ENCODE measurements at places on chromosomes 1 and 21.

- DNase-seq = no peak
Measured at GRCh38 chr1:60923389-60924087, 158.8 kb upstream of the NFIA start.

- no peak for DNase-seq
Measured at GRCh38 chr1:117710710-117711109, 104.9 kb downstream of the TENT5C start.

DNA sequence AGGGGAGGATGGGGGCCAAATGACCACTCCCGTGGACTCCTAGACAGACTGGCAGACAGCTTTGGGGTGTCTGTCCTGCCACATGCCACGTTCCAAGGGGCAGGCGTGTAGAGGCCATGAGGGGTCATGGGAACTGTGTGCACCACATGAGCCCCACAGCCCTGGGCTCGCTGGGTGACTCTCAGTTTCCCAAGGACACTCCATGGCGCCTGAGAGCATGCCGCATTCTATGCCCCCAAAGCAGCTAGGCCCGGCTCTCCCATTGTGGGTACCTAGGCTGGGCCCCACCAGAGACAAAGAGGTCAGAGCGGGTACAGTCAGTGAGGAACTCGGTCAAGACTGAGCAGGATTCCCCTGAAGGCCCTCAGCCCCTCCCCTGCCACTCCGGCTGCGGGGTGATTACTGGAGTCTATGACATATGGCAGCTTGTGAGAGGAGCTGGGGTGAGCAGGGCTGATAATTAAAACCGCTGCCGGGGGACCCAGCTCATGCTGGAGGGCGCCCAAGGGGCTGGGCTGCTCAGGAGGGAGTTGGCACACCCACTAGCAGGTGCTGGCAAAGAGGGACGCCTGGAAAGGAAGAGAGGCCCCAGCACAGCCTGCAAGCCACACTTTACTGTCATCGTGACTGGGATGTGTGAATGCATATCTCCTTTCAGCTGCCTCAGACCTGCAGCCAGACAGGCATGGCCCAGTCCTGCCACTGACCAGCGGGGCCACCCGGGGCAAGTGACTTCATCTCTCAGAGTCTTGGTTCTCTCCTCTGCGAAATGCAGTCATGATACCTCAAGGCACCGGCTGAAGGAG, 8.4 kb downstream of the LRP8 start:
- no peak for DNase-seq

DNA sequence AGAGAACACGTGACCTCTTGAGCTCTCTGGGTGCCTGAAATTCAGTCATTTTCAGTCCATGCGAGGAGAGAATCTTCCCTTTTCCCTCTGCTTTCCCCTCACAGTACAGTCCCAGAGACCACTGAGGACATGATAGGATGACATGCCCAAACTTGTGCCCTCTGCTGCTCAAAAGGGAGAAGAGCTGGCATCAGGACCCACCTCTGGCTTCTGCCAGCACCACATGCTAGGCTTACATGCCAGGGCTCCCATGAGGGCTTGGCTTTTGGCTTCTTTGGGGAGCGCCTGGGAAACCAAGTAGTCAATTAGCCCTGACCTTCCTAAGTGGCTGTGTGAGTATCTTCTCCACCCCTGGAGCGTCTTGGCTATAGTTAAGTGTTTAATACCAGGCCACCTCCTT, 13.8 kb upstream of the KCNQ4 start:
- no peak for DNase-seq

GRCh38 chr1:220300442-220301121, 28.3 kb upstream of the RAB3GAP2 start:
- no peak for DNase-seq

- DNase-seq = no peak
Measured at GRCh38 chr1:63663873-63664272, 70.7 kb downstream of the PGM1 start.

DNA sequence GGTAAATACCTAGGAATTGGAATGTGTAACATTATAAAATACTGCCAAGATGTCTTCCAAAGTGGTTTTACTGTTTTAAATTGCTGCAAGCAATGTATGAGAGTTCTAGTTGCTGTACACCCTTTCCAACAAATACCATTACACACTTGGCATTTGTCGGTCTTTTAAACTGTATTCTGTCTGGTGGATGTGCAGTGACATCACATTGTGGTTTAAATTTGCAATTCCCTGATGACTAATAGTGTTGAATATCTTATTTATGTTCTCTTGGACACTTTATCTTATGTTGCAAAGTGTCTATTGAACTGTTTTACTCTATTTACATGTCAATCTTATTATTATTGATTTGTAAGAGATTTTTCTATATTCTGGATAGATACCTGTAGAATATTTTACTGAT, 561.2 kb upstream of the B3GALT2 start:
- no peak for DNase-seq

DNA sequence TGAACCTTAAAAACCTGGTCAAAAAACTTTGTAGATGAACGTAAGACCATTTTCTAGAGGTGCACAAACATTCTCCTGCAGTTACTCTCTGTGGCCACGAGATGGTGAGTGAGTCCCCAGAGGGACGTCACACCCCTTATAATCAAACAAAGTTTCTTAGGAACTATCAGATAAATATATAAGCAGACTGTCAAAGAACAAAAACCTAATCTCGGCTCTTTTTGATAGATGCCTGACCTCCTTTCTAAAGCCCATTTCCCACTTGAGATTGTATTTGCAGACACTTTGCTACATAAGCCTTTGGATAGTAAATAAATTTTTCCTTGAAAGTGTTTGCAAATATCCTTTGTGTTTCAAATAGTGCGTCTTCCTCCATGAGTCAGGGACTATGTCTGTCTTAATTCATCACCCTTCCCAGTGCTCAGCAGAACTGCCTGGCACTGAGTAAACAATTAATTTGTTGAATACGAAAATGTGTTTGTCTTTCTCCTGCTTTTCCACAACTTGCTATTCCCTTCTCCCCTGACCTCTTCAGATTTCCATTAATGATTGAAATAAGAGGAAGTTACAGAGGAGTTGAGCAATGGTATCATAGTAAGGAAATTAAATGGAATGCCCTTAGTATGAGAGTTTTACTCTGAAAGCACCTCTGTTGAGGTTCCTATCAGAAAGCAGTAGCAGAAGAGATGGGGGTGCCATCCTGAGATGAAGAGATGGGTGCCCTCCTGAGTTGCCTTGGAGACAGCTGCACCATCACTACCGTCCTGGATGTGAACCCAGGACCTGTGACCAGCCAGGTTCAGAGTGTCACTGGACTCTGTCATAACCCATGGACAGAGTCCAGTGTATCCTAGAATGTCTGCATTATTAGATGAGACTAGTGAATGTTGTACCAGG, 57.8 kb upstream of the RAVER2 start:
- peak; percentile 17 for DNase-seq

GRCh38 chr1:212852105-212852688, 4.7 kb upstream of the SPATA45 start:
- no peak for DNase-seq

- DNase-seq = no peak
Measured at GRCh38 chr1:6249739-6250689, 6.0 kb downstream of the HES3 start.

DNA sequence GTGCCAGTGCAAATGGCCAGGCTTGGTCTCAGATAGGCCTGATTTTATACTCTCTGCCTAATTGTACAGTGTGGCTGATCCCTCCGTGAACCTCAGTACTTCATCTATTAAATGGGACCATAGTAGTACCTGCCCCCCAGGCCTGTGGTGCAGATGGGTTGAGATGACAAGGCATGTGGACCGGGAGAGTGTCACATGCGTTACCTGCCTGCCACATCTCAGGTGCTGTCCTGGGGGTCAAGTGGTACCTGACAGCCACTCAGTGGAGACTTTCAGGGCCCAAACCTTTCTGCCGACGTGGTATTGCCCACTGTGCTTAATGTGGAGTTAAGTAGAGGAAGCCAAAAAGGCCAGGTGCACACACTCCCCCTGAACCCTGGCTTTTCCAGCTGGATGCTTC, 197.3 kb downstream of the FOXD2 start:
- DNase-seq = no peak

DNA sequence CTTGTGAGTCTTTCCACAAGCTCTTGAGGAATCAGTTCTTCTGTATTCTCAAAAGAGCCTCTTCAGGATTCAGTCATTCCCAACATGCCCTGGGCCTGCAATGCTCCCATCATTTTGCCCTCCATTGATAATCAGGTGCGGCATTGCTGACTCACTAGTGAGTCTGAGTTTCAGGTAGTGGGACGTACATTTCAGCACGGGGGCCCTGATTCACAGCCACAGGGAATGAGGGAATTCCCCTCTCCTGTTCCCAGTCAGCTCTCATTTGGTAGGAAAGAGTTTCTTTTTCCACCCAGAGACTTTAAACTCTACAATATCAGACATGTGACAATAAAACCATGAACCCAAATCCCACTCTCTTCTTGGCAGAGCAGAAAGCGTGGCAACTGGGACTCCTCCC, 3.7 kb upstream of the IRF6 start:
- DNase-seq = no peak

- DNase-seq = no peak
Measured at GRCh38 chr1:22224091-22224490, 81.2 kb upstream of the WNT4 start.
